ENCODE measurements at places on chromosomes 7 and 10.

GRCh38 chr7:74395745-74396311, 57.9 kb upstream of the GTF2IRD1 start:
- DNase-seq: no peak

DNA sequence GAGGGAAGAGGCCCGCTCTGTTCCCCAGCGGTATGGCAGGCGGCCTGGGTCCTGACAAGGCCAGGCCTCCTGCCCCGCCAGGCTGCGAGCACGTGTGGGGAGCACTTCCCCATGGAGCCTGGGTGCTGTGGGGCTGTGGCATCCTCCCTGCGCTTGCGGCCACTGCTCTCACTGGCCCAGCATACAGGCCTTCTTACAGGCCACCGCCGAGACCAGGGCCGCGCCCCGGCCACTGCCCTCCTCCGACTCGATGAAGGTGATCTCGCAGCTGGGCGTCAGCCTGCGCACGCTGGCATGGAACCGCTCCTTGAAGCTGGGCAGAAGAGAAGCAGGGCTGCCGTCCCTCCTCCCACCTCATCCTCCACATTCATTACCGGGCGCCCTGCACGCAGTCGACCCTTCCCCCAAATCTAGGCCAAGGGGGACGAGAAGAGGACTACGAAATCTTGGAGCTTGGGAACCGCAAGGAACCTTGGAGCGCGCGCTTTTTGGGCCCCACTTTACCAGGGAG, 3.9 kb upstream of the MYL7 start:
- DNase-seq: no peak

- DNase-seq: no peak
These were observed 171.6 kb upstream of the PLPP4 start for GRCh38 chr10:120285408-120285807.

DNA sequence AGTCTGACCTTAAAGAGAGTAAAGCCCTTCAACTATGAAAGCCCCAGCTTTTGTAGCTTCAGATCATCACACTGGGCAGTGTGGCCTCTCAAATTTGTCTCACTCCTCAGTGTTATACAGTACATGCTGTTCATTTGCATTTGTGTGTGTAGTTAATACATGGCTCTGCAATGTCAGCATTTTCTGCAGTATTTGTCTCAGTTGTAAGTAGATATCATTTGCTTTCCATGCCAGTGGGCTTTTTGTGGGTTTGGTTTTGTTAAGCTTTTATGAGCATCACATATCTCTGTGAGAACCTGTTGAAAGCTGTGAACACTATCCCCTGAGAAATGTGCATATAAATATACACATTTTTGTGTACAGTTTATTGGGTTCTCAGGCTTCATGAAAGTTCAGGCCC, 57.0 kb downstream of the ZNF277 start:
- DNase-seq: no peak

- DNase-seq: no peak
These were observed 18.2 kb downstream of the HIF1AN start for GRCh38 chr10:100553929-100554328.

- DNase-seq: no peak
These were observed 40.1 kb downstream of the PFKP start for GRCh38 chr10:3107426-3107961.

GRCh38 chr10:17146892-17147291, 17.3 kb upstream of the CUBN start:
- DNase-seq: no peak

- no peak for DNase-seq
These were observed 906.9 kb downstream of the CCSER2 start for GRCh38 chr10:85235258-85235657.

DNA sequence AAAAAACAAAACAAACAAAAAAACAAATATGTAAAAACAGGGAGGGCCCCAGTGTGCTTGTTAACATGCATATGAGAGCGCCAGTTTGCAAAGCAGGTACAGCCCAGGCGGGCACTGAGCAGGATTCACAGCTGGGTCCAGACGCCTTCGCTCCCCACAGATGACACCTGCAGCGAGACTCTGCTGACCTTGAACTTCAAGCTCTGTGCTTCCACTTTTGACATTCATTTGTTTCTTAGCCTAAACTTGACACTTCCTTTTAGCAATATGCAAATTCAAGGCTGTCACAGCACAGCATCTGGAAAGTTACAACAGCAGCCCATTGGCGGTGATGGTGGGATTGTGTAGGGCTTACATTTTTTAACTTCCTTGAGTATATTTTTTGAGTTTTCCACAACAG, 88.8 kb upstream of the TNS3 start:
- no peak for DNase-seq

DNA sequence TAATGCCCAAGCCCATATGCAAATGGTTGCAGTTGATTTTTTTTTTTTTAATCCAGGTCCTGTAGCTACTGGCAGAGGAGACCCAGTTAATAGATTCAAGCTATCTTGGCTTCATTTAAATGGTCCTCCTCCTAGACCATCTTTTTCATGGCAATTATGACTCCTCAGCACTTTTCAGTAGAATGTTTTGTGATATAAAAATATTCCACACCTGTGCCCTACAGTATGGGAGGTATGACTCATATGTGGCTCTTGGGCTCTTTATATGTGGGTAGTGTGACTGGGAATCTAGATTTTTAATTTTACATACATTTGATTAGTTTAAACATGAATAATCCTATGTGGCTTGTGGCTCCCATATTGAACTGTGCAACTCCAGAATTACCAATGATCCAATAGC, 80.1 kb downstream of the ITGB1 start:
- no peak for DNase-seq

DNA sequence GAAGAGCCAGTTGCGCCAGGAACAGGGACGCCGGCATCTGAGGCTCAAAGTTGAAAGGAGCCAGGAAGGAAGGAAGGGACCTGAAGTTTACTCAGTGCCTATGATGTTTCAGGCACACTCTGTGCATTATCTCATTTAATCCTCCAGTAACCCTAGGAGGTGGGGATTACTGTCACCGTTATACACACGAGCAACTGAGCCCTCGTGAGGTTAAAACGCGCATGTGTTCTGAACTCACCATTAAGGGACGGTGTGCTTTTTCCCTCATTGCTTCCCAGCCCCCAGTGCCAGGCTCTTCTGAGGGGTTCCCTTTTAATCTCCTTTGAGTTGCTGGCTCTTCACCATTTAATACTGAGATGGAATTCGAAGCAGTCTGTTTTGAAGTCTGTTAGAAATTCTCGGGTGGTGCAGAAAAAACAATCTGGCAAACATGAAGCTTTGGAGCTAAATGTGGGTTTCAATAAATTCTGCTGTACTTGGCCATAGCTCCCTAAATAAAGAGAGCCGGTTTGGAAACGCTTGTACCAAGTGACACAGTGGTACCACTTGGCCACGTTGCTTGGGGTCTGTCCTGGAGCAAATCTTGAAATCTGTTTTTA, 102.2 kb downstream of the TAX1BP1 start:
- no peak for DNase-seq

DNA sequence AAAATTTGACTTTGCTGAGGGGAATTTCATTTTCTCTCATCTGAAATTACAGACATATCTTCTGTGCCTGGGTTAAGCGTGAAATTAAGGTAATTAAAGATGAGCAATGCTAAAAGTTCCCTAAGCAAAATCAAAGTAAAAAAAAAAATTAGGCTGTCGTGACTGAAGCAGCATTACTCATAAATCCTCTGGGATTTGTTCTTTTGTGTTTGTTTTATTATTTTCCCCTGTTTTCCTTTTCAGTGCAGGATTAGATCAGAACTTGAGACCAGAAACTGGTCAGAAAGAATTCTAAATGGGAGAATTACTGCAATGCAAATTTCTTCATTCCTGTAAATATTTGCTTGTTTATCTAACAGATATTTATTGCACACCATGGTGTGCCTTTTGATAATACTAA, 141.4 kb upstream of the BET1 start:
- DNase-seq: no peak

DNA sequence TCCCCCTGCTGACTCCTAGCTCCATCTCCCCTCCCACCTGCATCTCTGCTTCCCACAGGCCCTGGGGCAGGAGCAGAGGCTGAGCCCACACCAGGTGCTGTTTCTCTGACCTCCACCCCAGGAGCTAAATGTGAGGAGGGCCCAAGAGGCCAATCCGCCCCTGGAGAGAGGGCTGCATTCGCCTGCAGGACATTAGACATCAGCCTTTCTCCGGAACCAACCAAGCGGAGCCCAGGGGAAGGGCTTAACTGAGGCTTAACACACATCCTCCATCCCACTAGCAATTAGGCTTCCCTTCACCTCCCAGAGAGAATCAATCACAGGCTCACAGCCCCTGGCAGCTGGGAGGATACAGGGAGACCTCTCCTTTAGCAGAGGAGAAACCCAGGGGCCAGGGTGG, 50.5 kb downstream of the SH3PXD2A start:
- no peak for DNase-seq

DNA sequence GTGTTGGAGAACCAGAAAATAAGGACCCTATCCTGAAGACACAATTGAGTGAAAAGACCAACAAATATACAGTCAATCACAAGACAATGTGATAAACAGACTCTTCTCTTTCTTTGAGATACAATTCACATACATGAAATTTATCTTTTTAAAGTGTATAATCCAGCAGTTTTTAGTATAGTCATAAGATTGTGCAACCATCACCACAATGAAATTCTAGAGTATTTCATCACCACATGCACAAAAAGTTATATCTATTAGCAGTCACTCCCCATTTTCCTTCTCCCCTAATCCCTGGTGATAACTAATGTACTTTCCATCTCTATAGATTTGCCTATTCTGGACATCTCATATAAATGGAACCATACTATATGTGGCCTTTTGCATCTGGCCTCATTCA, 8.2 kb upstream of the SORBS1 start:
- DNase-seq: no peak

DNA sequence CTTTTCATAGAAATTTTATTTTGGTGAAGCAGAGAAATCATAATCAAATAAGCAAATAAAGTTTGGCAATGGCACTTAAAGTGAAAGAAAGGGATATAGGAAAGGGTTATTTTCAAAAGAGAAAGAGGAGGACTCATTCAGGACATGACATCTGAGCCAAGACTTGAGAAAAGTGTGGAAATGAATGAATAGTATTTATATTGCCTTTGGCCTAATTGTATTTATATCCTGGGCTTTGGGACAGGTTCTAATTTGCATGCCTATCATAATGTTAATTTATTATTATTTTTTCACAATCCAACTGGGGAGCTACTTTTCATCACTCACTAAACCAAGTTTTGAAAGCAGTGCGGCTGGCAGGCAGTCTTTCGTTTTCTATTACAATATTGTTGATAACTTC, 376.8 kb downstream of the HGF start:
- no peak for DNase-seq

- DNase-seq: no peak
These were observed 18.6 kb upstream of the DRGX start for GRCh38 chr10:49414496-49414895.

GRCh38 chr7:31688996-31689395, 2.0 kb downstream of the PPP1R17 start:
- DNase-seq: no peak

DNA sequence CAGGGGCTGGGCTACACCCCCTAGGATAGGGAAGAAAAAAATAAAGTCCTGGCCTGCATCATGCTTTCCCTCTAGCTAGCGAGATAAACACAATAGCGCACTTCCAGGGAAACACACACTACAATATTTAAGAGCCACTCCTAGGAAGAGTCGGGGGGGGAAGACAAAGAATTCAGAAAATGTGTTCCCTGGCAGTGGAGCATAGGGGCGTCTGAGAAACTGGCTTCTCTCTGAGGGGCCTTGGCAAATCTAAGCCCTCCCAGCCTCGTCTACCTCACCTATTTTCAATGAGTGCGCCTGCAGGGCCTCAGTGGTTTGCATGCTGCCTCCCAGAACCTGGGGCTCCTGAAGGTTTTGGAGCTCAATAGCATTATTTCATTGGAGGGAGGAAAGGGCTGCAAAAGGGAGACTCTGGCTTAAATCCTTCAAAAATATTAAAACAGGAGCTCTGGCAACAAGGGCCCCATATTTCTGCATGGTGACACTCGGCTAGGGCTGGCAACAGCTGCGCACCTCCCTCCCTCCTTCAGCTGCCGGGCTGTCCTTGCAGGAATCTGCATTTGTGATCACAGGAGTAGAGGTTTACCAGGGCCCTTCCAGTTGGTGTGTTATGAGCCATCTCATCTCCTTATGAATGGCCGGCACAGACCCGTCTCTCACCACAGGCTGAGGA, 10.8 kb downstream of the ANXA11 start:
- DNase-seq: no peak

DNA sequence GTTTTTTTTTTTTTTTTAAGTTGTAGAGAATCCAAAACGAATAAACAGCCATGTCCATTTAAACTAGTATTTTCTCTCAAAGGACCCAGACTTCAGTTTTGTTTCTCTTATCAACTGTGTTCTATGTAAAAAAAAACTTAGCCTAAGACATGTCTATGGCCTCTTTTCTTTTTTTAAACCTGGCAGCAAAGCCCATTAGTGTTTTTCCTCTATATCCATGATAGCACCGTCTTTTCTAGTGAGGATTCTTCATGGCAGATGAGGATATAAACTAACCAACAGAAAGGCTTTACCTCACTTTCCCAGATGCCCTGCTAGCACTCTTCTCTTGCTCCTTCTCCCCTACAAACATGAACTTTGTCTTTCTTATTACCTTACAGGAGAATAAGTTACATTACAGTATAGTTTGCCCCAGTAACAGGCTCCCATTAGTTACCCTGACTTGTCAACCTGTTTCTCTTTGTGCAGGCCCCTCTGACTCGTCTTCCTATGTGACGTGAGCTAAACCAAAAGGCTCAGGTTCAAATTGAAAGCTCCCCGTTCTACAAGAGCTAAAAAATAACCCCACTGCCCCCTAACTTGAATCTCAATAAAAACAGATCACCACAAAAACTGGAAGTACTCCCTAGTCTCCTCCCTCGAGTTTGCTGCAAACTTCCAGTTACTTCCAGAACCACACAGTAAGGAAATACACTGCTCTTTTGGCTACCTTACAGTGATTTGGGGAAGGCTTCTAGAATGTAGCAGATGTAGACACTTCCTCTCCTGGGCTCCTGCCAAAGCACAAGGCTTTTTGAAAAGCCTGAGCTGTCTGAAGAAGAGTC, 20.1 kb downstream of the P4HA1 start:
- peak; percentile 56 for DNase-seq

DNA sequence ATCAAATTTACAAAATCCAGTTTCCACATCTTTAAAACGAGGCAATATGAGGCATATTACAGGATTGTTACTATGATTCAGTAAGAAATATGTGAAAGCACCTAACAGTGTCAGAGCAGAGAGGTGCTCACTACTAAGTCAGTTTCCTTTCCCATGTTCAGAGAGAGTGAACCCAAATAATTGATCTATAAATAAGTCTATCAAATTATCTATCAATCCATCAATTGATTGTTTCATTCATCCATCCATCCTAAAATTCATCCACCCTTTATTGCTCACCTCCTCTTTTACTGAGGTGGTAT, 340.8 kb downstream of the SUGCT start:
- DNase-seq: no peak

DNA sequence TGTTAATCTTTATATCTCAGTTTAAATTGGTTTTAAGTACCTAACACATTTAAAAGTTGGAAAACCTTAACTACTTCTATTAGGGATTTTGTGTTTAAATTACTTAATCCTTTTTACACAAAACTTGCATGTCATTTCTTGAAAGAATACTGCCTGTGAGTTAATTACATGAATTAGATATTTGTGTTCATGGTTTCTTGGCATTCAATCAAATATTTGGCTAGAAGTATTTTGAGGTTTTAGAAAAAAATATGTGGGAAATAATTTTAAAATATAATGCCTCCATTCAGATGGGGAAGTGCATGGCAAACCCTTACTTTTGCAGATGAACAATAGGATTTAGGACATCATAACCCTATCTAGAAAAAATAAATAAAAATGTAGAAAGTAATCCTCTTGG, 186.5 kb upstream of the SEMA3E start:
- no peak for DNase-seq
